ENCODE measurements at places on chromosomes 2 and 18.

DNA sequence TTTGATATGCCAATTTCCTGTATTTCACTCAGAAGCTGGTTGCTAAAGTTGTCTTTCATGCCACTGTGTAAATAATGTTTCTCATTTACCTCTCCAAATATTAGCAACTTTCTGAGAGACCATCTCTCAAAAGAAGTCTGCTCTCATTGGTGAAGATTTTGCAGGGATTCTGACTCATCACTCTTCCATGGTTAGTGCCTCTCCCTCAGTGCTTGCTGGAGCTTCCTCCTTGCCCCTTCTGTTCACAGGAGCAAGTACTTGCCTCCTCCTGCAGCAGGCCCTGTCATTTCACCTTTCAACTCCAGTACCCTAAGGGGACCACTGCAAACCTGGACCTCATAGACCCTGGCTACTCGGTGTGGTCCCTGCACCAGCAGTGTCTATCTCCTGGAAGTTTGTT, 168.8 kb downstream of the ZNF385B start:
- DNase-seq, result no peak

DNA sequence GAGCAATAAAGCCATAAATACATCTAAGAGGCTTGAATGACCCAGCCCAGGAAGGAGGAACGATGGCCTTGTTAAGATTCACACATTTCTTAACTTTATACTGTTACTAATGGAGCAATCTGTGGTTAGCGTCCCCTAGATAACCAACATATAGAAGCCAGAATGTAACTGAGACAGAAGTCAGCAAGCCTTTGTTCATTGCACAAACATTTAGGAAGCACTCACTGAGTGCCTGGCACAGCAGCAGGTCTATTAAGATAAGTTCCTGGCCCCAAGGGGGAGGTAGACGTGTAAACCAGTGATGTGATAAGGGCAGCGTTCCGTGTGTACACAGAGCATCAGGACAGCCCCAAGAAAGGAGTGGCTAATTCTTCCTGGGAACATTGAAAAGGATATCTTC, 63.6 kb upstream of the ATL2 start:
- no peak for DNase-seq

GRCh38 chr2:177516824-177517544, 124.4 kb downstream of the AGPS start:
- DNase-seq, result no peak

GRCh38 chr18:48539406-48540250, 797 bp downstream of the CTIF start:
- peak; percentile 10 for DNase-seq

GRCh38 chr18:35982409-35983114, 10.1 kb downstream of the RMP24 start:
- DNase-seq, result no peak

DNA sequence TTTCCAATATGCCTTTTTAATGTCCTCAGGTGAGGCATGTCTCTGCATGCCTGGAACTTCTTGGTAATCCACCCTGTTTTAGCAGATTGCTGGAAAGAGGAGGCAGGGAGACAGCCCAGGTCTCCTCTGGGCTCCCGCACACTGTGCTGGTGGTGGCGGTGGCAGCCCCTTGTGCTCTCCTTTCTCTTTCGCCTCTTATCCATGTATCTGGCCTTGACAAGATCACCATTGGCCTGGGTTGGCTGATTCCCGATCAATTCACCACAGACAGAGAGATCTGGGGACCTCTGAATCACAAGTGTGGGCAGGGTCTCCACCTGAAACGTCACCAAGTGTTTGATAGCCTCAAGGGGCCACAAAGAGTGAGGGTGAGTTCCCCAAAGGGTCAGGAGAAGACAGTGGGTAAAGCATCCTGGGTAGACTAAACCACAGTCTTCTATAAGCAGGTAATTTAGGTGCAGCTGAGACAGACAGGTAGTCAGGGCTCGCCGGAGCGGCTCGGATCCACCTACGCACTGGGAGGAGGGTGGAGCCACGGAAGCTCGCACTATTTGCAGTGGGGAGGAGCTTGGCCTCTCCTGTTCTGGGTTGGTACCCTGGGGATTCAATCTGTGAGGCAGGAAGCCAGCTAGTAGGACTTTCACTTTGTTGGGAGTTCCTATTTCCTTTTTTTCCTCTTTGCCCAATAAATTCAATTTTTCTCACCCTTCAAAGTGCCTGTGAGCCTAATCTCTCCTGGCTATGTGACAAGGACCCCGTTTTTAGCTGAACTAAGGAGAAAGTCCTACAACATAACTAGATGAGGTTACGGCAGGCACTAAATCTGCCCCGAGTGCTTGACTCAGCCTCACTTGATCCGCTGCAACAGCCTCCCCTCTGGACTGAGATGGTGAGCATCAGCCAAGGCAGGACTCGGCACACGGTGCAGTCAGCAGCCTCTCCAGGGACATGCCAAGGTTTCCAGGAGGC, 57.6 kb downstream of the SLC4A3 start:
- peak; percentile 13 for DNase-seq

- DNase-seq, result no peak
Observed at GRCh38 chr2:150156876-150157275, 330.6 kb downstream of the RND3 start.

GRCh38 chr18:70221915-70222278, 16.4 kb upstream of the RTTN start:
- no peak for DNase-seq

DNA sequence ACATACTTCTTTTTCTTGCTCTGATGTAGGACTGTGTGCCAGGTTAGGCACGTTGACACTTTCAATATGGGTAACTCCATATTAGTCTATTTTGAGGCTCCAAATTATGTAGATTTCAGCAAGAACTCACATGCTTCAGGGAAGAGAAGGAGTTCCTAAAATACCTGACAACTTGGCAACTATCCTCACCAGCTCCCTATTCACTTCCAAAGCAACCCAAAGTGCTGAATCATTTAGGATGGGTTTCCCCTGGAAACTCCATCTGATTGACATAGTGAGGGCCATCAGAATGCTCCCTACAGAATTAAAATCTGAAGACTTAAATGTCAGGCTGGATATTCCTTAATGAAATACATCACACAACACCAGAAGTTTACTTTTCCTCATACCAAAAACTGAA, 32.5 kb upstream of the NFU1 start:
- no peak for DNase-seq

DNA sequence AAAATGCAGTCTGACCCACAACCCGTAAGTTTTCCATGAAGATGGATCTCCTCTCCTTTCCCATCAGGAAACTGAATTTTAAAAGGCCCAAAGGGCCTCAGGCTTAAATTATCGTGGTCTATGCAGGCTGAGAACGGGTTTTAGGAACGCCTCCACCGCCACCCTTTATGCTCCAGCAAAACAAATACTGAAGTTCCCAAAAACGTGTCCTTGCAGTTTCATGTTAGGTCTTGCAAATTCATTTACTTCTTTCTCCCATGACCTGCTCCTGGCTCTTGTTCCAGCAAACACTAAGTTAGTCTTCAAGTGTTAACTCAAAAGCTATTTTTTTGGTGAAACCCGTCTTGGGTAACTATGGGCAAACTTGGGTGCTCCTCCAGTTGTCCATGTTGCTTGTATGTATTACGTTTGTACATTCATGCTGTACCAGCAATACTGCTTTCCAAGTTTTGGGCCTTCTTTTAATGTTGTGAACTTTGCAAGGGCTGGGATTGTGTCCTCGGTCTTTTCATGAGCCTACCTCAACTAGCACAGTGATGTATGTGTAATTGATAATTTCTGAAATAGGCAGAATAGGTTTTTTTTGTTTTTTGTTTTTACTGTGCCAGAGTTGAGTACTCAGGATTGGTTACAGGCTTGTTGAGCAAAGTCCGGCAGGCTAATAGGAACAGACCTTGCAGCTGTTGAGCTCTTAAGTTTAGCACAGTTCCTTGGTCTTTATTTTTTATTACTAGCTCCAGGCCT, 1.8 kb upstream of the RNF149 start:
- no peak for DNase-seq

DNA sequence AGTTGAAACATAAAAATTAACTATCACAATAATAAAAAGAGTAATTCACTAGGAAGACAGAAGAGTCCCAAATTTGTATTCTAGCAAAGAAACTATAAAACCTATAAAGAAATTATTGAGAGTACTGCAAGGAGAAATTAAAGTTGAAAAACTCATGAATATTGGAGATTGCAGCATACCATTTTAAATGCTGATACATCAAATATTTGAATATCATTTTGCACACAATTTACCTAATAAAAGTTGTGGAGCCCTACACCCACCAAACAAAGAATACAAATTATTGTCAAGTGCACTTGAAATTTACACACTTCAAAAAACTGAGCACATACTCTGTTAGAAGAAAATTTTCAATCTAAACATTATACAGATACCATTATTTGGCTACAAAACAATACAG, 531.6 kb upstream of the SMIM21 start:
- no peak for DNase-seq
